T-helper 22 cell (primary cell): ENCODE measurements at places on chromosomes 5 and 9.

- no peak for DNase-seq
Measured at GRCh38 chr5:89449392-89450148, 566.6 kb upstream of the MEF2C start.

DNA sequence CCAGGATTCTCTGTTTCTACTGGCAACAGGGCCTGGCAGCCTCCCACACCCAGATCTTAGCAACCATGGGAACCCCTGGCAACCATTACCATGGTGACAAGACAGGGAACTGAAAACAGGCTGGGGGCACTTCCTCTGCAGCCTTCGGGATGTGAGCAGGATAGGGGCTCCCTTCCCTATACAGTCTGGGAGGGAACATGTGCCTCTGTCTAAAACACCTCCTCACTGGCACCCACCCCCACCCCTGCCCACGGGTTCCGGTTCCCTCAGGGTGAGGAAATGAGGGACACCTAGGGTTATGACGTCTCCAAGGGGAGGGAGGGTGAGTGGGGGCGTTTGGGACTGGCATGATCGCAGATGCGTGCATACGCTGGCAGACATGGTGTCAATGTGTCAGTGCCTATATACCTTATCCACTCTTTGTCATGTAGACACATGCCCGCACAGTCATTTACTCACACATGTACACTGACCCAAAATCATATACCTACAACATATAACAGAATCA, 3.0 kb upstream of the DNAJB5 start:
- DNase-seq: peak; percentile 69

- no peak for DNase-seq
Measured at GRCh38 chr9:125556046-125556721, 150.8 kb downstream of the MAPKAP1 start.

GRCh38 chr9:113416149-113416721, 5.7 kb downstream of the C9orf43 start:
- no peak for DNase-seq

GRCh38 chr5:140868721-140869554, at the start of gene PCDHA11:
Gene PCDHA11, plus strand, starts transcription at chr5:140868957. Its CDS starts 147 bp downstream, at chr5:140869104.
- no peak for DNase-seq

DNA sequence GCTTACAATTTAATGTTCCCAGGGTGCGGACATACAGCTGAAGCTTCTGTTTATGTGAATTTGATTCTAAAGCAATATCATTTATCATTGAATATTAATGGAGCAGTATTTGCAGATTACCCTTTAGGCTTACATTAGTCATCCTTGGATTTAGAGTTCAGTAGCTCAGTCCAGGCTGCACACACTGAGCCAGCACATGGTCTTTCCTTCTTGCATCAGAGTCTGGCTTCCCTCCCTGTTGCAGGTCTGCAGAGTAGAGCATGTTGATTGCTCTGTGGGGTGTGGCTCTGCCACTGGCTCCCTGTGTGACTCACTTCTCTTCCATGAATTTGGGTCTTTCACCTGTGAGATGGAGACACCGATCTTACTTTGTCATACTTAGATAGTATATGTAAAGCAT, 36.8 kb downstream of the NSG2 start:
- no peak for DNase-seq

GRCh38 chr9:123487944-123488548, 132.0 kb downstream of the CRB2 start:
- DNase-seq: no peak

DNA sequence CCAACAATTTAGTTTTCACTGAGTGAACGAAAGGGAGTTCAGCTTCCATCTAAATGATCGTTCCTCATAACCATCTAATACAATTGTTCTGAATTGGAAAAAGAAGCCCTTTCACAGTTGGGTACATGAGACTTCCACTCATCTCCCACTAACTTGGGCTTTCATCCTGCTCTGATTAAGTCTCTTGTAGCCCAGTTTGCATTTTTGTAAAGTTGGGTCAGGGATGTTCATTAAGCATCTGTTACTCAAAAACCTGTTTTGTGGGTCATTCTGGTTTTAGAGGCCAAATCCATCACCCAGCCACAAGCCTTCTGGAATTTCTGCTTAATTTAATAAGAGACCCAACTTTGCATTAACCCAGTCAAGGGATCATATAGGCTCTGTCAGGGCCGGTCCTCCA, 385.3 kb downstream of the BNC2 start:
- no peak for DNase-seq

GRCh38 chr9:136084063-136084944, 10.8 kb downstream of the NACC2 start:
- DNase-seq: no peak

GRCh38 chr5:140575309-140575708, 10.7 kb downstream of the SLC35A4 start:
- no peak for DNase-seq

DNA sequence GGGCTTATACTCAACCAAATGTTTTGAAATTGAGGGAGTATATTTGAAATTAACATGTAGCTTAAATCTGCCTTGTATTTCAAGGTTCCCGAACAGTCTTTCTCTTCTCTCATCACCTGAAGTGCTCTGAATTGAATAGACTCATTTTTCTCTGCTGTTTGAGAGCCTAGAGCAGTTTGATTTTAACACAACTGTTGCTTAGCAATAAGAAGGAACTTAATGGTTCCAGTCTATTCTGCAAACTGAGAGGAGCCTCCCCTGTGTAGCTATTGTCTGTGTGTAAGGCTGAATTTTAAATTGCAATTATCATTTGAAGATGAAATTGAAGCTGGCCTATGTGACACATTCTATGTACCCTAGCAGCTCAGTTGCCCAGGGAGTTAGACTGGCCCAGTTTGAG, 87.1 kb upstream of the CKMT2 start:
- DNase-seq: no peak

DNA sequence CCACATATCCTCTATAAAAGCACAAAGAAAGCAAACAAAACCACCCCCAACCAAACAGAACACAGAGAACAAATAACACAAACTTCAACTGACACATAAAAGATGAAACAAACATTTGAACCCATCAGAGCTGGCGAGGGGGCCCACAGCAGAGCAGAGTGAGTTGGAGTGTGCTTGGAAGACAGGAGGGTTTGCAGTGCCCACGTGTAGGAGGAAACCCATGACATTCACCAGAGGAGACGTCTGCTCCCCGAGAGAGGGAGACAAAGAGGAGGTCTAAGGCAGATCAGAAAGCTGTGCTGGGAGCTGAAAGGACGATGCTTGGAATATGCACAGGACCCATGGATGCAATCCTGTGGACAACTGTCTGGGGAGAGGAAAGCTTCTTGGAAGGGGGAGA, 27.0 kb downstream of the MRPL36 start:
- no peak for DNase-seq

- DNase-seq: no peak
Measured at GRCh38 chr9:9719373-9720112, 893.3 kb downstream of the PTPRD start.

GRCh38 chr5:94028001-94028400, 286.6 kb upstream of the POU5F2 start:
- DNase-seq: no peak

- DNase-seq: no peak
Measured at GRCh38 chr5:105460721-105461120, 1898.1 kb upstream of the NUDT12 start.

DNA sequence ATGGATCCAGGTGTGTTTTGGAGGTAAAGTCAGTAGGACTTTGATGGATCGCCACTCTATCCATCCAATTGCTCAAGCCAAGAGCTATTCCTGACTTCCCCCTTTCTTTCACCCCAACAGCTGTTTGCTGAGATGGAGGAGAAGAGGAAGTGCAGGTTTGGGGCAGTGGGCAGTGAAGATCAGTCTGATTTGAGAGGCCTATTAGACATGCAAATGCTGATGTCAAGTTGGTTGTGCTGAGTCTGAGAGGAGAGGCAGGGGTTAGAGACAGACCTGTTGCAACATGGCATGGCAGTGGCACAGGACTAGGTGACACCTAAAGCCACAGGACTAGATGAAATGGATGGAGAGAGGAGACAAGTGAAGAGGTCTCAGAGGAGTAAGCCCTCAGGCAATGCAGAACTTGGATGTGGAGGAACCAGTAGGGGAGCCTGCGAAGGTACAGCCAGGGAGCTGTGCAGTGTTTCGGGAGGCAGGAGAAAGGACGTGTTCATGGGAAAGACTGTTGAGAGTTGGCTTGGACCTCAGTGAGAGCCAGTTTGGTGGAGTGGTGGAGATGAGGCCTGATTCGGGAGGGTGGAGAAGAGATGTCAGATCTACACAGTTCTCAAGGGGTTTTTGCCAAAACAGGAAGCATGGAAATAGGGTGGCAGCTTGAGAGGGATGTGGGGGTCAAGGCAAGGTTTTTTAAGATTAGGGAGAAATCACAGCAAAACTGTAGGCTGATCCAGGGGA, 175.0 kb downstream of the MACROH2A1 start:
- no peak for DNase-seq

DNA sequence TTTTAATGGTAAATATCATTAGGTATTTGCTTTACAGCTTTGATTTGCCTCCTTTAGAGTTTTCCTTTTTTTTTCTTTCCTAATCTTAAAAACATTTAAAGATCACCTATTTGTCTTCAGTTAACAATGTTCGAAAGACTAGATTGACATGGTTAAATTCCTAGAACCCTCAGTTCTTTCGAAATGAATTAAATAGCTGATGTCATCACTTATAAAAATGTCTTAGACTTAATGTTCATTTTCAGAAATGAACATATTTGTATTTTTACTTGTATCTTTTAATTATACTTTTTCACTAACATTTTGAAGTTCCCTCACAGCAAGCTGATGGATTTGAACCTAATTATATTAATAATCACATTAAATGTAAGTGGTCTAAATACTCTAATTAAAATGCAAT, 205.3 kb upstream of the IRX4 start:
- DNase-seq: no peak

DNA sequence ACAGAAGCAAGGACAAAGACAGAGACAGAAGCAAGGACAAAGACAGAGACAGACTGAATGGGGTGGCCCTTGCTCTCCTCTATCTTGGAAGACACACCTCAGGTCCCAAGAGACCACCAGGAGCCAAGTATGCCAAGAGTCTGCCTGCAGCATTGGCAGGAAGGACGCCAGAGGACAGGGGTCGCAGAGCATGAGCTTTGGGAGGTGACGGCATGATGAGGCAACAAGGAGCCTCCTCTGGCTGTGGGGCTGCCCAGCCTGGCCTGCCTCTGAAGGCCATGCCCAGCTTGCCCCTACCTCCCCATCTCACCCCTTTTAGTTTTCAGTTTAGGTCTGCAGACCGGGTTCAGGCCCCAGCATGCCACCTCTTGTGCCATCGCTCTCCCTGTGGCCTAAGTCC, 17.6 kb downstream of the PDGFRB start:
- DNase-seq: no peak

DNA sequence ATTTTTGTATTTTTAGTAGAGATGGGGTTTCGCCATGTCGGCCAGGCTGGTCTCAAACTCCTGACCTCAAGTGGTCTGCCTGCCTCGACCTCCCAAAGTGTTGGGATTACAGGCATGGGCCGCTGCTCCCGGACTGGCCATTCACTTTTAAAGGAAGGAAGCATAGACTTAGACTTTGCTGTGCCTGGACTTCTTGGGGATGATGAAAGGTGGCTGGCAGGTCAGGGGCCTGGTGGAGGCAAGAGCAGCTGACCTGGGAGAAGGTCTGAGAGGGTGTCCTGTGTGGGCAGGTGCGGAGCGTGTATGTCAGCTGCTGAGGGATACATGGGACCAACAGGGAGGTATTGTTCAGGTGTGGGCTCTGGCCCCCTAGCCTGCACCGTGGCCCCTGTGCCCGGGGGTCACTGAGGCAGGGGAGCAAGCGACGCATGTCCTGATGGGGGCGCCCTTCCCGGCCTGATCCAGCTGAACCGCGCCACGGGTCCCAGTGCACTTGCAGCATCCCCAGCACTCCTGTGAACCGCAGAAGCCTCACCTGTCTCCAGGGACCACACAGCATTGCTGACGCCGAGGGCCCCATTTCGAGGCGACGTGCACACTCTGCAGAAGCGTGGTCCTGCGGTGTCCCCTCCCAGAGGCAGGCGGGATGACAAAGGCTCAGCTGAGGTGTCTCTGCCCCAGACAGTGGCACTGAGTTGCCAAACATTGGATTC, 23.1 kb downstream of the NDUFS6 start:
- no peak for DNase-seq

GRCh38 chr5:122112733-122113558, 16.4 kb upstream of the ZNF474 start:
- DNase-seq: no peak

- no peak for DNase-seq
Measured at GRCh38 chr5:66423484-66423883, 172.7 kb upstream of the MAST4 start.

DNA sequence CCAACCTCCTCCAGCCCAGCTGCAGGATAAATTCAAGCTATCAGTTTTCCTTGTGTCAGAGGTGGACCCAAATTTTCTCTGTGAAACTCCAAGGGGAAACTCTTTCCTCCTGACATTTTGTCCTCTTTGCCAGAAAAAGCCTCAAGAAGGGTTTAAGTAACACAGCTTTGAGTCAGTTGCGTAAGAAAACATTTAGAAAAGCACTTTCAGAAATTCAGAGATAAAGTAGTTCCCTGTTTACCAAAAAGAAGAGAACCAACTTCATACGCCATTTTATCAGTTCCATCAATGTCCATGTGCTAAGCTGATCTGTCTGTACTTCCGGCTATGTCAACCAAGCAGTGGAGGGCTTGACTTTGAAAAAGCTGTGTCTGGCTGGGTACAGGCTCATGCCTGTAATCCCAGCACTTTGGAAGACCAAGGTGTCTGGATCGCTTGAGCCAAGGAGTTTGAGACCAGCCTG, 19.9 kb upstream of the SUSD1 start:
- no peak for DNase-seq

DNA sequence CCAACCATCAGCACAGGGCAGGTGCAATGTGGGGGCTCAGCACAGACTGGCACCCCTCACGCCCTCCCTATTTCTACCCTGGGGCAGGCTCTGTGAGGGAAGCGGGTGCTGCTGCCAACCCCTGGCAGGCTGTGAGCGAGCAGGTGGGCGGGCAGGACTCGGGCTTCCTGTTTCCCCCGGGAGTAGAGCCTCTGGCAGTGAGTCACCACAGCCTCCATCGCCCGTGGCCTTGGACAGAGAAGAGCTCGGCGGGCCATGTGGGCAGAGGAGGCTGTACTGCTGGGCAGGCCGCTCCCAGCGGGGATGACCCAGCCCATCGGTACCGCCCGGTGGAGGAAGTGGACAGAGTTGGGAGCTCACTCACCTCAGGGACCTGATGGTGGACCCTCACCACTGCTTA, 16.6 kb downstream of the KCNT1 start:
- DNase-seq: no peak

- DNase-seq: no peak
Measured at GRCh38 chr9:2477755-2478154, 143.8 kb upstream of the VLDLR start.

GRCh38 chr5:74903165-74903787, 37.1 kb upstream of the FAM169A start:
- DNase-seq: no peak

DNA sequence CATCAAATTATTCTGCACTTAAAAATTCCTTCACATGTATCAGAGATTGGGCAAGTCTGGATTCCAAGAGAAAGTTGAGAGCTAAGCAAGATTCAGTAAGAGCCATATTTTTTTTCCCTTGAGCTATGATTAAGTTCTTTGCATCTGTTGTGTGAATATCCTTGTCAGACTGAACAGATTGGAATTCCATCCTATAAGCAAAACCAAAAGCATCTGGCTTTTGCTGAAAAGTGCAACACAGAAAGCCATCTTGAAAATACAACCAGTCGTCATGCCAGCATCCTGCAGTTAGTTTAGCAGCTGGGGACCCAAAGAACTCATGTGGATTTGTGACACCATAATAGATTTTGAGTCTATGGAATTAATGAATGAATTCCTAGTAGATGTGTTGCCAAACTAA, 316.9 kb downstream of the MTRR start:
- DNase-seq: no peak

GRCh38 chr9:96129747-96130146, 172.2 kb downstream of the HSD17B3 start:
- no peak for DNase-seq
